ENCODE measurements at places on chromosomes 11 and 22.

- no peak for DNase-seq
Observed at GRCh38 chr11:95095858-95096587, 6.4 kb downstream of the ENDOD1 start.

DNA sequence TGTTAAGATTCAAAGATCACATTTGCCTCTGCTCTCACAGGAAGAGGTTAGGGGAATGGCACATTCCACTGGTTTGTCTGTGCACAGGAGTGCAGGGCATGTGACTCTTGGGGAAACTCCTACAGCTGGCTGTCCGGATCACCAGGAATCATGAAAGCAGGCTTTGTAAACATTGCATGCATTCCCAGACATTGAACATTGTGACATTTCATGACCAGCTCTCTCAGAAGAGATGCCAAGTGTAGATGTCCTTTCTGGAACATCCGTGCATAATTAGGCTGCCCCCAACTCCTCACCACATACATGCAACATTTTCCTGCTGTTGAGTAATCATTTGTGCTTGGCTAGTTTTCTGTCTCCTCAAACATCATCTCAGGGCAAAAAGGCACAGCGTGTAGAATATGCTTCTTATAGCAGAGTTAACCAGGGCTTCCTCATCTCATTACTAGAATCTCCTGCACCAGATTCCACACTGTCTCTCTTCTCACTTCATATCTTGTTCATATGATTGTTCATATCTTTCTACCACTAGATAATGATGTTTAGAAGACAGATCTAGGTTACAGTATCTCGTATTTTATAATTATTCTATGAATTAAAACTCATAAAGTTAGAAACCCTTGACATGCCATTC, 694.7 kb downstream of the NTM start:
- DNase-seq, result no peak

DNA sequence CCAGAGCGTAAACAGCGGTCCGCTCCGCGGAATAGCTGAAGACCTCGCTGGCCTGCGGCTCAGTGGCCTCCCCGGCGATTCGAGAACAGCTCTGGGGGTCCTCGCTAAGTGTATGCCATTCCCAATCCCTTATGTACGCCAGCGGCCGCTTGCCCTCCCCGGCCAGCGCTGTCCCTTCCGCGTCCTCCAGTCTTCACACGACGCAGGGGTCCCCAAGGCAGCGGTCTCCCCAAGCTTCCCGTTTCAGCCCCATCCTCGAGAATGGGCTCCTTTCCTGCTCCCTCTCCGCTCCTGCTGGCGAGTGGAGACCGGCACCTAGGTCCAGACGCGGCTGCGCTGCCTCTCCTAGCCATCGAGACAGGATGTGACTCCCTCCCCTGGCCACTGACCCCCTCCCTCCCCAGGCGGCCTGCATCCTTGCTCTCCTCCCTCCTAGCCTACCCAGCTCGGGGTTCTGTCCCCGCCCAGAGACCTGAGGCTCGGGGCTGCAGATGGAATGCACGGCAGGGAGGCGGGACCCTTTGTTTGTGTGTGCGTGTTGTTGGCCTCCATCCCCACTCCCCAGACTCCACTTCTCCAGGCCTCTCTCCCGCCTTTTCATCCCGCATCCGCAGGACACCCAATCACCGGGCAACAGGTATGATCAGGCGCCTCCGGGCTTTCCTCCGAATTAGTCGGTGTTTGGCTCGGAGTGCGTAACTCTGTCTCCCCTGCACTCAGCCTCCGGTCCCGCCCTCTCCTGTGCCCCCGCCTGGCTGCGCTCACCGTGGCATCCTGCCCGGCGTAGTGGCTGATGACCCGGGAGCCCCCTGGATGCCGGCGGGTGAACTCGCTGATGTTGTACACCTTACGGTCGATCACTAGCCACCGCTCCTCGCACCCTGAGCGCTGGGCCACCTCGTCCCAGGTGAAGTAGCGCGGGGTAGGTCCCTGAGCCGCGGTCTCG, 740 bp downstream of the FADS1 start:
- DNase-seq, result peak; percentile 56

GRCh38 chr11:8477151-8477550, 116.9 kb downstream of the STK33 start:
- DNase-seq, result no peak

DNA sequence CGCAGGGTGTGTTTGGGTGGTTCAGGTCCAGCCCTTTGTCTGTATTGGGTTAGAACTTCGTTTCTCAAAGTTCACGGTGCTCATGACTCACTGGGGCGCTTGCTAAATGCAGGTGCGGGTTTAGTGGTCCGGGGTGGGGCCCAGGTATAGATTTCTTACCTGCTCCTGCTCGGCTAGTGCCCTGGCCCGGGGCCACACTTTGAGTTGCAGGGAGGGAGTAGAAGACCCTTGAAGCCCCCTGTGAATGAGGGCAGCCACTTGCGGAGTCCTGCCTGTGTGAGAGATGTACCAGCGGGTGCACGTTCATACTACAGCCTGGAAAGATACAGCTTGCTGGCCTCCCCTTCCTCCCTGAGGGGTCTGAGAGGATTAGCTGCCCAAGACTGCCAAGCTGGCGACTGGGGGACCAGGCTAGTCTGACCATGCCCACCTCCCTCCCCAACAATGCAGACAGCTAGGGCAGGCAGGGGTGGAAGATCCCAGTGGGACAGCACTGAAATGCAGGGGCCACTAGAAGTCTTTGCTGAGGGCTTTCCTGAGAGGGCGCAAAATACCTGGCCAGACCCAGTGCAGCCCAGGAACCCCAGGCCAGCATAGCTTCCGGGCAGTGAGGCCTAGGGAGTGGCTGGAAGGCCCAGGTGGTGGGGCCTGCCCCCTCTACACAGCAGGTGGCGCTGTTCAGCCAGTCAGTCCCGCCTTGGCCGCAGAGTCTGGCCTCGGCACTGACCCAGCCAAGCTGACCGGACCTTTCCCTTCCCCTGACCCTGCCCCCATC, 5.1 kb upstream of the MYRF start:
- peak; percentile 25 for DNase-seq

DNA sequence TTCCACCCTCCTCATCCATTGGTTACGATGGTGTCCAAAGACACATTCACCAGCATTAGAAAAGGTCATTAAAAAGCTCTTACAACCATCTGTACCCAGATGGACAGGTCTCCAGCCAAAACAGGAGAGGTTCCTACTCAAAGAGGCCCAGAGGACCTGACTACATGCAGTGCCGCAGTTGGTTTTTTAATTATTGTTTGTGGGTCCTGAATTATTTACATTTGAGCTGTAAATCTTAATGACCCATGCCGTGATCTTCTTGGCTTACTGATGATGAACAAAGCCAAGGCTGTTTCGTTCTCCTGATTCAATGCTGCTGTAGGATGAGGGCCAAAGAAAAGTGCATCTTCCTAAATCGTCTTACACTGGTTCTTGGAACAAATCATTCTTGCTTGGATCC, 83.7 kb downstream of the CADM1 start:
- DNase-seq, result no peak

DNA sequence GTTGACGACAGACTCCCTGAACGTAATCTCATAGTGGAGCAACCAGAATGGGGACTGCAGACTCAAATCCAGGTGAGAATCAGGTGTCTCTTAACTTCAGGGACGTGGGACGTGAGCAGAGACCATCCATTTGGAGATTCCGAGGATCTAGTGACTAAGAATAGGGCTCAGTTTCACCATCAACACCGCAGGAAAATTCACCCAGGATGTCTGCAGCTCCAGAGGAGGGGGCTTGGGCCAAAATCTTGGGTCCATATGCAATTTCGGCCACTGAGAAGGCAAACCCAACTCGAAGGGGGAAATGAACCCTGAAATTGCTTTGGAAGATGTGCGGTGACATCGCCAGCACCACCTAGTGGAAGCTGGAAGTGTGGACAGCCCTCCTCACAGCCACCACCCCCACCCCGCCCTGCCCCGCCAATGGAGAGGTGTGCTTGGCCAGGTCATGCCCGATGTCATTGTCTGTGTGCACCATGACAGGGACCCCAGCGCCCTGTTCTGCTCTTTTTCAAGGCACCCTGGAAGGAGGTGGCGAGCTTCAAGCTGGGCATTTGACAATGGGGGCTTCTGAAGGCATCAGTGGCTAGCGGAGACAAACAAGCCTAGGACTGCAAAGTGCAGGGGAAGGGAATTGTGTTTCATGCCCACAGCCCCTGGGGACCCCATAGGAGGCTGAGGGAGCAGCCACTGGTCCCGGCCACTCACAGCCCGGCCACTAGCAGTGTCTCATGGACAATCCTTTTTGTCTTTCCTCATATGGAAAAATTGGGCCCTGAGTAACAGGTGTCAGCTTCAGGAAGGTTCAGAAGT, 24.8 kb downstream of the APOL1 start:
- peak; percentile 46 for DNase-seq

- no peak for DNase-seq
Observed at GRCh38 chr11:101336155-101336554, 206.5 kb upstream of the PGR start.
